ENCODE measurements at places on chromosomes 2 and 18. TPM values are rescaled to one million over a fixed set of nuclear protein-coding genes. Genes with fewer than 3 reads are reported as not detected.

Gene TCF23
- 0.20 TPM for total RNA-seq

Gene TUBA3E
- total RNA-seq: not detected

Gene C2orf92
- total RNA-seq: 9.3 TPM

Gene ACMSD
- not detected for total RNA-seq

Gene ADRA2B
- total RNA-seq: 2.0 TPM

Gene CHRNA1
- total RNA-seq: 4.2 TPM

Gene CRYBA2
- total RNA-seq: not detected

Gene ALPI
- total RNA-seq: not detected

Gene PLGLB1
- total RNA-seq: 5.4 TPM

Gene RESP18
- total RNA-seq: not detected

Gene SGPP2
- total RNA-seq: 11.2 TPM

Measured in skin of body (tissue), 3 donors.